ENCODE measurements at places on chromosomes 4 and X. TPM values are rescaled to one million over a fixed set of nuclear protein-coding genes. Genes with fewer than 3 reads are reported as not detected.
A peak's percentile ranks its signal among the peaks of the same experiment; 100 is the strongest.

CENPVL3 gene
- polyA plus RNA-seq: not detected

C4orf36 gene
- 0.18 TPM for polyA plus RNA-seq

TMEM47 gene
- polyA plus RNA-seq: not detected

PCYT1B gene
- polyA plus RNA-seq: 0.10 TPM

PNMA3 gene
- 0.13 TPM for polyA plus RNA-seq

ETDA gene
- polyA plus RNA-seq: not detected

PPA2 gene
- 91.4 TPM for polyA plus RNA-seq

WNK3 gene
- polyA plus RNA-seq: not detected

NEUROG2 gene
- polyA plus RNA-seq: not detected

DNA sequence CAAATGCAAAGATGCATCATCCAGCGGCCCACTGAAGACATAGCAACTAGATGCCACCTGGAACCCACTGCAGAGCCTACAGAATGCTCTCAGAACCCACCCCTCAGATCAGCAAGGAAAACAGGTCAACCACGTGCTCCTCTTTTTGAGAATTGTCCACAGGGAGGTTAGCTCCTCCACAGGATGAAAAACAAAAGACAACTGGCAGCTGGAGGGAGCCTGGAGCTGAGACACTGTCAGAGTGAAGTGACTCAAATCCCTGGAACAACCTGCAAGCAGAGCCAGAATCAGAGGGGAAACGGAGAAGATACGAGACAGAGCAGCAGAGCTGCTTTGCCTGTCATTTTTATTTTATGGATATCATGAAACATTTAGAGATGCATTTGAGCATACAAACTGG is 277.6 kb downstream of the GASK1B start:
- H3K36me3 ChIP-seq: no peaks in the 10 kb centered on the region
- no peak for DNase-seq
- H3K4me1 ChIP-seq: no peaks in the 10 kb centered on the region
- no peak overlapping the region for H3K27ac ChIP-seq
- no peaks in the 10 kb centered on the region for H3K27me3 ChIP-seq

DNA sequence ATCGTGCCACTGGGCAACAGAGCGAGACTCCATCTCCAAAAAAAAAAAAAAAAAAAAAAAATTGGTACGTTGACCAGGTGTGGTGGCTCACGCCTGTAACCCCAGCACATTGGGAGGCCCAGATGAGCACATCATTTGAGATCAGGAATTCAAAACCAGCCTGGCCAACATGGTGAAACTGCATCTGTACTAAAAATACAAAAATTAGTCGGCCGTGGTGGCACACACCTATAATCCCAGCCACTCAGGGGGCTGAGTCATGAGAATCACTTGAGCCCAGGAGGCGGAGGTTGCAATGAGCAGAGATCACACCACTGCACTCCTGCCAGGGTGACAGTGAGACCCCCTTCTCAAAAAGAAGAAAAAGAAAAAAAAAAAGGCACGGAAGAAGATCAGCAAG is 24.5 kb downstream of the RBMX start:
- no peak overlapping the region for H3K4me3 ChIP-seq
- H3K27me3 ChIP-seq: no peaks in the 10 kb centered on the region
- H3K27ac ChIP-seq: no peak overlapping the region

DNA sequence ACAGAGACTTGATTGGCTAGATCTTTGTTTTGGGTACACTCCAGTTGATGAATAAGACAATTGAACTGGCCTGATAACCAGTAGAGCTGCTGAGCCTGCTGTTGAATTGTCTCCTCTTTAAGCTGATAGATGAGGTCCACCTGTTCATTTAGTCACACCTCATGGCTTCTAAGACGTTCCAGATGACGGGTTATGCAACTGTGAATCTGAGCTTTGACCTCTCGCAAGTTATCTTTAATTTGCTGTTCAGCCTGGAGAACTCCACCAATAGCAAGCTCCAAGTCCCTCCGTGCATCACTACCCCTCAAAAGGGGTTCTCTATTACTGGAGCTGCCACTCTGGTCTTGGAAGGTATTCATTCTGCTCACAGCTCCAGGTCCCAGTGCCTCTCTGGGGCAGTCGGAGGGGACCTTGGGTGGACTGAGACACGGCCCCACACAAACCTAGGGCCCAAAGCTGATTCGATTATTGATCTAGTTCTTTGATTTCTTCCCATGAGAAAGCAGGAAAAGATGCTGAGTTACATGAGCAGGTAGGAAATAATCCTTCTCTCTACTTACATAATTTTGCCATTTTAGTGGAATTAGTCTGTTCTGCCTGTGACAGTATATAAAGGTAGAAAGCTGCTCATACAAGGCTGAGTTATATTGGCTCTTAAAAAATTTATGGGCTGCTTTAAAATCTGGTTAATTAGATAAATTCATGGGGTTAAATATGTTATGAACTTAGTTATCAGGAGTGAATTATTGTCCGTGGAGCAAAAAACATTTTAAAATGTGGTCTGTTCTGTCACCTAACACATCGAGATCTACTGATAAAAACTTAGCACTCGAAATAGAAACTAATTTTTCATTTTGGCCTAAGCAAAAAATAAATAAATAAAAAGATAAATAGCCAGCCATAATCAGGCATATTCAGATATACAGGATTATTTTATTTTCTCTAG is 6.8 kb downstream of the MMAA start:
- H3K27ac ChIP-seq: peak overlapping the region; percentile 81
- peaks cover 20% of the 10 kb centered on the region for H3K36me3 ChIP-seq
- DNase-seq: peak; percentile 40

- no peak overlapping the region for H3K4me3 ChIP-seq
- H3K27ac ChIP-seq: no peak overlapping the region
- H3K4me1 ChIP-seq: no peaks in the 10 kb centered on the region
- H3K27me3 ChIP-seq: peaks cover 1% of the 10 kb centered on the region
Observed at GRCh38 chrX:809081-809480, 178.5 kb downstream of the SHOX start.

DNA sequence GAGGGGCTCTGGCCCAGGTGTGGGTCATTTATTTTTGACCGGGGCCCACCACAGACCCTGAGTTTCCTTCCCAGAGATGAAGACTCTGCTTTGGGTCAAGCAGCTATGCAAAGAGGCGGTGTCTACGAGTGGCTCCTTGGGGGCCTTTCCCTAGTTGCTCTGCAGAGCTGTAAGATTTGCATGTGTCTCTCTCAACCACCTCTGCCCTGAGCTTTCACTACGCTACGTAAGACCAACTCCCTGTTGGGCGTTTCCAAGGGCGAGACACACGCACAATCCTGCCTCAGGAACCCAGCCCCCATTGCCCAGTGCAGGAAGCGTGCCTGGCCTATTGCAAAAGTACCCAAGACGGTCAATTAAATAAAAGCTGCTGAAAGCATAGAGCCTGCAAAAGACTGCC is 10.0 kb upstream of the ANOS1 start:
- H3K36me3 ChIP-seq: no peaks in the 10 kb centered on the region
- no peak for DNase-seq
- H3K27ac ChIP-seq: no peak overlapping the region
- H3K4me3 ChIP-seq: no peak overlapping the region
- no peaks in the 10 kb centered on the region for H3K27me3 ChIP-seq
- H3K4me1 ChIP-seq: no peaks in the 10 kb centered on the region

DNA sequence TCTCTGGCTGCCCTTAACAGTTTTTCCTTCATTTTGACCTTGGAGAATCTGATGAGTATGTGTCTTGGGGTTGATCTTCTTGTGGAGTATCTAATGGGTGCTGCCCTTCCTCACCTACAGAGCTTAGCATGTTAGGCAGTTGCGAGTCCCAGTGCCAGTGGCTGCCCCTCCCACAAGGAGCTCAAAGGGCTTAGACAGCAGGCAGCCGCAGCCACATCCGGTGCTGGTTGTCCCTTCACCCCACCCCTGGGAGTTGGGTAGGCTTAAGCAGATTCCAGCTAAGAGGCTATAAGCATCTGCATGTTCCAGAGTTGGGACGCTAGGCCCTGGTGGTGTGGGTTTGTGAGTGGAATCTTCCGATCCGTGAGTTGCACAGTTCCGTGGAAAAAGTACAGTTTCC is 322.1 kb upstream of the ARX start:
- H3K4me1 ChIP-seq: no peaks in the 10 kb centered on the region
- no peaks in the 10 kb centered on the region for H3K27me3 ChIP-seq
- H3K4me3 ChIP-seq: no peak overlapping the region
- no peak overlapping the region for H3K27ac ChIP-seq
- no peaks in the 10 kb centered on the region for H3K36me3 ChIP-seq

DNA sequence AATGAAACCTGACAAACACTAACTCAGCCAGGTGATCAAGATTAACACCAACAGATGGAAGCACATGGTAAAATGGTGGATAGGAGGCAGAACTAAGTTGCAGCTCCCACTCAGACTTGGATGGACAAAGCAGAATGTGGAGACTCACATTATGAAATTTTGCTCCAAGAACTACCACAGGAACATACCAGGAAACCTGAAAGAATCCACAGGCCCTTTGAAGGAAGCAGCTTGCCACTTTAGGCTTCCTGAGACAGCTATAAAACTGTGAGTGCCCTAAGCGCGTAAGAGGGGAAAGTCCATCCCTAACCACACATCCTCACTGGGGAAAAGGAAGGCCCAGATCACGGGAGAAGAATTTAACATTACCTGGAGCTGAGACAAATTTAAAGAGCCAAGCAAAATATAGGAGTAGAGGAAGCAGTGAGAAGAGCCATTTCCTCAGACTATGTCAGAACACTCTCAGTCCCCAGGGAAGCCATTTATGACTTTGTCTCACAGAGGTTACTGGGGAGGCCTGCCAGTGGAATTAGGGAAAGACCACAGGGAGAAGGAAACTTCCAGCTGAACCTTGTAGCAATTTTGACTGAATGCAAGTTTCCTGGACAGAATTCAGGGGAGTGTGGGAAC is 224.5 kb downstream of the TEX13C start:
- no peaks in the 10 kb centered on the region for H3K36me3 ChIP-seq
- H3K4me3 ChIP-seq: no peak overlapping the region
- DNase-seq: no peak
- no peaks in the 10 kb centered on the region for H3K4me1 ChIP-seq
- no peak overlapping the region for H3K27ac ChIP-seq
- H3K27me3 ChIP-seq: no peaks in the 10 kb centered on the region

GRCh38 chr4:54707406-54707805 is 49.6 kb downstream of the KIT start:
- H3K27me3 ChIP-seq: no peaks in the 10 kb centered on the region
- H3K27ac ChIP-seq: peak overlapping the region; percentile 90
- H3K4me1 ChIP-seq: peaks cover 46% of the 10 kb centered on the region
- H3K4me3 ChIP-seq: no peak overlapping the region
- DNase-seq: no peak

DNA sequence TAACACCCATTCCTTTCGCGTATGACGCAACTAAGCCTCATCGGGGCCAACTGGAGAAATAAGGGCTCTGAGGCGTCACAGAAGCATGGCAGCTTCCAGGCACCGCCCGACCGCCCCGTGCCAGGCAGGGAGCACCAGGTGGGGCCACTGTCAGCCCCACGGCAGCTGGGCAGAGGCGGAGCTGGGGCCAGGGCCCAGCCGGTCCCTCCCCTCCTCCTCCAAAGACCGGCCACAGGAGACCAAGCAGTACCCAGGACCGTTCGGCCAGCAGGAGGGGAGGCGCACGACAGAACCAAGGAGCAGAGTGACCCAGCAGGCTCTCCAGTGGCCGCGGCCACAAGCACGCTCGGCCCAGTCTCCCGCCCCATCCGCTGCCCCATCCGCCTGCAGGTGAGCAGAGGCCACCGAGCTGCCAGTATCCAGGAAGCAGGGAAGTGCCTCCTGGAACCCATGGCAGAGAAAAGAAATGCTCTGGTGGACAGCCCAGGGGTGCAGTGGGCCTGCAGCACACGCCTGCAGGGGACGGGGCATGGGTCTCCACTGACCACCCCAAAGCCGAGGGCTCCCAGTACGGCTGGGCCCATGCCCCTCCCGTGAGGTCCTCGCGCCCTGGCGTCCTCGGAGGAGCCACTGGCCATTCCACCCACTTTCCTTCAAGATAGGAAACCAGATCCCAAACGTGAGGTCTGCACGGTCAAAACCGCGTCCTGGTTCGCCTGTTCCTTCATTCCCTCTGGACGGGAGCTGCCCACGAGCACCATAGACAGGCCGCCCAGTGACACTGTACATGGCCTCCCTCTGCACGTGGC is 9.6 kb downstream of the CTBP1 start:
- H3K27me3 ChIP-seq: peaks cover 7% of the 10 kb centered on the region
- H3K27ac ChIP-seq: peak overlapping the region; percentile 21
- no peak for DNase-seq
- H3K4me1 ChIP-seq: peaks cover 41% of the 10 kb centered on the region
- H3K4me3 ChIP-seq: no peak overlapping the region

DNA sequence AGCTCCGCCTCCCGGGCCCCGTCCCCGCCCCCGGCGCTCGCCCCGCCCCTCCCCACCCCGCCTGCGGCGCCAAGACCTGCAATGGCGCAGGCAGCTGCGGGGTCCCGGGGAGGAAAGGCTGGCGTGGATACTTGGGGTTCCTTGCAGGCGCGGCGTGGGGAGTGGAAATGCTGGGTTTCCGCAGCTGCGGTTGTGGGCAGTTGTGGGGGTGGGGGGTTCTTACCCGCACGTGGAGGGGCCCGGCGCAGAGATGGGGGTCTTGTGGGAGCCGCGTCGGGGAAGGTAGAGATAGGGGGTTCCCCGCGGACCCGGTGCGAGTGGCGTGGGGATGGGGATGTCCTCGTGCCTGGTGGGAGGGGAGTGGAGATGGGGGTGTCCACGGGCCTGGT is 680 bp upstream of the ASMTL start:
- H3K36me3 ChIP-seq: peaks cover 8% of the 10 kb centered on the region
- H3K27ac ChIP-seq: peak overlapping the region; percentile 92
- peak overlapping the region; percentile 82 for H3K4me3 ChIP-seq
- peaks cover 33% of the 10 kb centered on the region for H3K4me1 ChIP-seq
- peaks cover 12% of the 10 kb centered on the region for H3K27me3 ChIP-seq

GRCh38 chr4:138086611-138087041 is 155.5 kb downstream of the SLC7A11 start:
- no peaks in the 10 kb centered on the region for H3K27me3 ChIP-seq
- H3K4me3 ChIP-seq: no peak overlapping the region
- no peaks in the 10 kb centered on the region for H3K4me1 ChIP-seq
- no peaks in the 10 kb centered on the region for H3K36me3 ChIP-seq

- no peak overlapping the region for H3K27ac ChIP-seq
- no peak for DNase-seq
- H3K27me3 ChIP-seq: no peaks in the 10 kb centered on the region
Observed at GRCh38 chr4:19739101-19739651, 512.5 kb upstream of the SLIT2 start.

DNA sequence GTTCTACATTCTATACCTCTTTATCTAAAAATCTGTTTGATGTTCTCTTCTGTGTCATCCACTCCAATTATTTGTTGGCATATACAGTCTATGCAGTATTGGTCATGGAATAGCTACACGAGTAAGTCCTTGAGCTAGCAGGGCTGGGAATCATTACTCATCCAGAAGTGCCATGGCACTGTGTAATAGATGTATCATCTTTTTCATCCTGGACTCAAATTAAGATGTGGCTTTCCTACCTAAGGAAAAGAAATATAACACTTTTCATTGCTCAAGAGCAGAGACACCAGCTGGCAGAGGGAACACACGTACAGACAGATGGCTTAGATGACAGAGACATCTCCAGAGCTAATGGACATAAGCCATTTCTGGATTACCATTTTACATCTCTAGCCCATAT is 159.8 kb downstream of the FAM13A start:
- H3K4me3 ChIP-seq: no peak overlapping the region
- peaks cover 10% of the 10 kb centered on the region for H3K27me3 ChIP-seq
- H3K27ac ChIP-seq: no peak overlapping the region
- DNase-seq: no peak
- H3K4me1 ChIP-seq: no peaks in the 10 kb centered on the region

- no peaks in the 10 kb centered on the region for H3K4me1 ChIP-seq
- no peak for DNase-seq
- no peak overlapping the region for H3K4me3 ChIP-seq
- no peak overlapping the region for H3K27ac ChIP-seq
Observed at GRCh38 chr4:108398836-108399235, 221.5 kb upstream of the RPL34 start.
